ENCODE measurements at places on chromosomes 6 and 20.

DNA sequence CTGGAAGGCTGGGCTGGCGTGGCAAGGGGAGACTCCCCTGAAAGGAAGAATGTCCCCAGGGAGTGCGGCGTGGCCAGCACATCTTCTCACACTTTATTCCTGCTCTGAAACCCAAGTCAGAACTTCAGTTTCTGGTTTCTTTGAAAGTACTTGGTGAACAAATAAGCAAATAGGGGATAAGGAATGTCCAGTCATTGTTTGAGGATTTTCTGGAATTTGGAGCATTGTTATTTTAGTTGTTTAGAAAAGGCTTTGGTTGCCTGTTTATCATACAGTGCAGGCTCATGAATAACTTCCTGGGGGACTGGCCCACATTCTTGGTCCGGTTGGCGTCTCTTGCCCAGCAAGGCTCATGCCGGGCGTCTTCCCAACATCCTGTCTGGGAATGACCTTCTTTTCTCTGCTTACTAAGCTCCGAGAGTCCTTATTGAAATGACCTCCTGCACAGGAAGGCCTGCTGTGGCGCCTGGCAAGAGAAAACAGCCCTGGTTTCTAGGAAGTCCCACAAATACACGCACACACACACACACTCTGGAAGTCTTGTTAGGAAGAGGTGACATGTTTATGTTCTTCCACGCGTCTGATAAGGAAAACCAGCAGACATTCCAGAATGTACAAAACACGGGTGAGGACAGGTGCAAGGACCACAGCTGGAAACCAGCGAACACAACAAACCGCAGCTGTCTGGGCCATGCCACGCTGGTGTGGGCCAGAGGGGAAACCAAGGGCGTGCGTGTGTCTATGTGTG, 71.9 kb downstream of the TMEM170B start:
- peak; percentile 45 for DNase-seq

- DNase-seq: peak; percentile 75
Observed at GRCh38 chr6:28944412-28944865, 20.7 kb upstream of the TRIM27 start.

DNA sequence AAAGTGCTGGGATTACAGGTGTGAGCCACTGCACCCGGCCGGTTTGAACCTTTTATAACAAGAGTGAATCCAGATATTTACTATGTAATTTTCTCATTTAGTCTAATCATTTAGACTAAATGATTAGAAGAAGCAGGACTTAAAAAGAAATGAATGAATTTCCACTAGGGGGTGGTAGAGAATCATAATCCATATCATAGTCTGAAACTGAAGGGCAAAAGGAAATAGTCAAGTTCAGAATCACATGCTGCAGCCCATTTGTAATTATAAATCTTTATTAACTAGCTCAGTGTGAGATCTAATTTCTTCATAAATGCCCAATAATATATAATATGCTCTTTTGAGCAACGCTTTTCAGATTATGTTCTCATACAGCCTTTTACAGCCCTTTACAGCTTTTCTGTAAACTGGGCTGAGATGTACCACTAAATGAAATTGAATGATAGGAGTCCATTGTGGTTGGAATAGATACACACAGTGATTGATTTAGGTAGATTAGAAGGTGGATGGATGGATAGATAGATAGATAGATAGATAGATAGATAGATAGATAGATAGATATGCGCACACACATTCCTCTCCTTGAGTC, 31.8 kb downstream of the PSMB9 start:
- DNase-seq: no peak

DNA sequence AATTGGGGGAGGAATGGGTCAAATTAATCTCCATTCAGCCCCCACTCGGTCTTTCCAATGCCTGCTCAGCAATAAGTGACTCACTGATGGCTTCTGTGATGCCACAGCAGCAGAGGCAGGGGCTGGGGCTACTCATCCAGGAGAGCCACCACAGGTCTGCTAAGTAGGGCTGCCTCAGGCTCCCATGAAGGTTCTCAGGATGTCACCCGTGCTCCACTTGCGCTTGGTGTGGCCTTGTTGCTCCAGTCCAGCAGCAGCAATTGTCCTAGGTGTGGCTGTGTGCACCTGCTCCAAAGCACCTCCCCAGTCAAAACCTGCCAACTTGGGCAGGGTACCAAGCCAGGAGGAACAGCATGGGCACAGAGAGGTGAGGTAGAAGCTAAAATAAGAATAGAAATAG, 627 bp upstream of the LY6G6C start:
- no peak for DNase-seq

DNA sequence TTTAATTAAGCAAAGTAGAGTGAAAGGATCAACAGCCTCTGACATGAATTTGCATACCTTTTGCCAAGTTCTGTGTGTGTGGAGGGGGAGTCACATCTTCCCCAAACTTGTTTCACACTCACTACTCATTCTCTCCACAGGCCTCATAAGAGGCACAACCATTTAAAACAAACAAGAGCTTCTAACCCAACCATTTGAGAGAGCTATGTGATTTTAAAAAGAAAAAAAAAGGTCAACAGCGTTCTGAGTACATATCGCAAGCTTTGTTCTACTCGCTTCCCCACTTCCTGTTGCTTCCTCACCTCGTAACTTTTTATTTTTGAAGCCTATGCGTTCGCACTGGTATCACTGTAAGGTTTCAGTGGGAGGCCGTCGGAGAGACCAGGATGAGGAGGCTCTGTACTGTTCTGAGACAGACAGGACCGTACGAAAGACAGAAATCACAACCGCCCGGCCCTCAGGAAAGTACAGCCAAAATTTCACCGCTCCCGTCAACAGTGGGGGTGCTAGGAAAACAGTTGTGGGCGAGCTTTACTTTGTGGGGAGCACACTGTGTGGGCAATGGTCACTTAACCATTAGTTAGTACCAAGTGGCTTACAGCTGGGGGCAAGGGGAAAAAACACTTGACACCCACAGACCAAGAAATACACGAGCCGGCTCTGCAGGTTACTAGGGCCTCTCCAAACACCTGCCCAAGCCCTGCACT, 61.3 kb downstream of the TRERF1 start:
- DNase-seq: no peak

- no peak for DNase-seq
Observed at GRCh38 chr6:87333591-87334181, 4.6 kb upstream of the GJB7 start.

DNA sequence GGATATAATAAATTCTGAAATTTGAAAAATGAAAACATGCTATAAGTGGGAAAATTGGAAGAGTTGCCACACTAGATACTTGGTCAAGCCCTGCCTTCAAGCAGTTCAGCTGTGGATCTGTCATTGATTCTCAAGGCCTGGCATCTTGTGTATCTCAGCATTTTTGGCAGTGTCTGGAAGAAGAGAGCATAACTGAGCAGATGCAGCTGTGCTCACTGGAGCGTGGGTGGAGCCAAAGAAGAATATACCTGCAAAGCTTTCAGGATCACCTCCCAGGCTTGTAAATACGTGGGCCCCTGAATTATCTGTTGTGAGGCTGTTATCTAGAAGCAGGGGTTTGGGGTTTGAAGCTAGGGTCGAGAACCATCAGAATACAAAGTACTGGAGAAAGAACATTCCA, 31.3 kb upstream of the CHD6 start:
- DNase-seq: no peak

GRCh38 chr20:14199111-14199510, 138.3 kb downstream of the FLRT3 start:
- DNase-seq: no peak

- DNase-seq: no peak
Observed at GRCh38 chr20:6055981-6056569, 2.2 kb upstream of the LRRN4 start.

- no peak for DNase-seq
Observed at GRCh38 chr20:13744352-13744751, 40.4 kb downstream of the ESF1 start.

DNA sequence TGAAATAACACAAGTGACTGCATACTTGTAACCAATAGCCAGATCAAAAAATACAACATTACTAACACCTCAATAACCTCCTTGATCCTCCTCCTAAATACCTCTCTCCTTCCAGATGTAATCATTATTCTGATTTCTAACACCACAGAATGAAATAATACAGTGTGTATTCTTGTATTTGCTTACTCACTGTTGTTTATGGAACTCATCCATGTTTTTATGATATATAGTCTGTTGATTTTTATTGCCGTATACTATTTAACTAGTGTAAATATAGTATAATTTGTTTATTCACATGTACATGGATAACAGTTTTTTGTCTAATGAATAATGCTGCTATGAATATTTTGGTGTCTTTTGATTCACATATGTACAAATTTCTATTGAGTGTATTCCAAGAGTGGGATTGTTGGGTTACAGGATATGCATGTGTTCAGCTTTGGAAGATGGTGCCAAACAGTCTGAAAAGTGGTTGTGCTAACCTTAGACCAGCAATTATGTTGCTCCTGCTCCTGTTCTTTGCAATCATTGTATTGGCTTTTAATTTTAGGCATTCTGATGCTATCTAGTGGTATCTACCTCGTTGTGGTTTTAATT, 11.5 kb downstream of the TTK start:
- DNase-seq: no peak

DNA sequence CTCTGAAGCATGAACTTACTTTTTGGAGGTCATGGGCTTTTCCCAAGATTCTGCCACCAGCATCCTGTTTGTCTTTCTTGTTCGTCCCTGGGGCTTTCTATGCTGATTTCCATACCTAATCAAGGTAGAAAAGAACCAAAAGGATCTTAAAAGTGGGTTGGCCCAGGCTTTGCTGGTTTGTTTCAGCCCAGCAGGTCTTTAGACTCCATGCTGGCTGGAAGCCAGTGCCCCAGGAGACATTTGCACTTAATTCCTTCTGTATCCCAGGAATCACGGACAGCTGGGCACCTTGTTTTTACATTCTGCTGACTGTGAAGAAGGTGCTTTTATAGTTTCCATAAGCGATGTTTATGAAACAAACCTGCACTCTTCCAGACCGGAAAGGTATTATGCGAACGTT, 195.9 kb downstream of the CDH4 start:
- DNase-seq: no peak

DNA sequence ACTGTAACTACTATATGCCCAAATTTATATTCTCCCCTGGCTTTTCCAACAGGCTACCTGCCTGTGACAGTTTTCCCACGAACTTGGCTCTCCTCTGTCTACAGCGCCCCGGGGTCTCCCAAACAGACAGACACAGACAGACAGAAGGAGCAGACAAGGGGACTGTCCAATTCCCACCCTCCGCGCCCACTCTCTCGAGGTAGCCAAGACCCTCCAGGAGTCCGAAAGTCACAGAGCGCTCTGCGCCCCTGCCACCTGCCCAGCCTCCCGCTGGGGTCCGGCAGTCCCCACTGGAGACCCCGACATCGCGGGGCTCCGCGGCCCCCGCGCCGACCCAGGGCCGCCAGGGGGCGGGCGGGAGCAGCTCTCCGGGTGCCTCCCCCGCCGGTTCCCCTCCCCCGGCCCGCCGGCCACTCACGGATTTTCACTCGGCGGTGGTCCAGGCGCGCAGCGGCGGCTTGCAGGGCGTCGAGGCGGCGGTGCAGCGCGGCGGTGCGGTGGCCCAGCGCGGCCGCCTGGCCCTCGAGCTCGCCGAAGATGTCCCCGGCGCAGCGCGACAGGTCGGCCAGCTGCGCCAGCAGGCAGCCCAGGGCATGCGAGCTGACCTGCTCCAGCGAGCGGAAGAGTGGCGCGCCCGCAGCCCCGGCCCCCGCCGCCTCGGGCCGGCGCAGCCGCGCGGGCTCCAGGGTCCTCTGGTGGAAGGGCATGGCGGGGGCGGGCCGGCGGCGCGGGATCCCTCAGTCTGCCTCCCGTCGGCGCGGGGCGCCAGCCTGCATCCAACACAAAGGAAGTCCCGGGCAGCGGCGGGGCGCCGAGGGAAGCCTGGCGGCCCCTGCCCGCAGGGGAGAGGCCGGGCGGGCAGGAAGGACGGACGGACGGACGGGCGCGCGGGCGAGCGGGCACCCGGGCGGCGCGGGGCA, 81.3 kb upstream of the CCDC28A start:
- peak; percentile 86 for DNase-seq

DNA sequence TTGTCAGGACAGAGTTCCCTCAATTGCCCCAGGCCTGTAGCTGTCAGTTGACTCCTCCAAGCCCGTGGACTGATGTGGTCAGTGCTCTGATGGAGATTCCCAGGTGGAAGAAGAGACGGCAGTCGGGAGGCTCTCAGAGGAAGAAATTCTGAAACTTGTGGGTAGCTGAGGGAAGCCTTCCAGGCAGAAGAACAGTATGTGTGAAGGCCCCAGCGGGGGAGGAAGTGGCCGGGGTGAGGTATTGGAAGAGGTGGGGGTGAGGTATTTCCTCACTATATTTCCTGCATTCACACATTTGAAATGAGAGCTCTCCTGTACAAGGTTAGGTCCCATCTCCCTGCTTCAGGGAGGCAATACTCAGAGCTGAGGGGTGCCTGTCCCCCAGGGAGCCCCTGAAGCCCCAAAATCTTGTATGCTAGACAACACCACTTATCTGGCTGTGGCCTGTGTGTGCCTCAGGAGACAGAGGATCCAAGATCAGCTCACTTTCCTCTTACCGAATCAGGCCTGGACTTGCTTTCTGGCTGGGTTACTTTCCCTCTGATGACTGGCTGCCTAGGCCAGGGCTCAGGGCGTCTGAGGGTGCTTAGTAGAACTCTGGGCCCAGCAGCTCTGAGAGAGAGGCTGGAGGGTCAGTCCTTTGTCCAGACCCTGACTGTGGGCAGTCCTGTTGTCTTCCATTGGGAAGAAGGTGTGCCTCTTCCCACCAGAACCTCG, 49.3 kb upstream of the MYL9 start:
- DNase-seq: no peak

- DNase-seq: no peak
Observed at GRCh38 chr6:126529637-126530362, 189.9 kb downstream of the CENPW start.

DNA sequence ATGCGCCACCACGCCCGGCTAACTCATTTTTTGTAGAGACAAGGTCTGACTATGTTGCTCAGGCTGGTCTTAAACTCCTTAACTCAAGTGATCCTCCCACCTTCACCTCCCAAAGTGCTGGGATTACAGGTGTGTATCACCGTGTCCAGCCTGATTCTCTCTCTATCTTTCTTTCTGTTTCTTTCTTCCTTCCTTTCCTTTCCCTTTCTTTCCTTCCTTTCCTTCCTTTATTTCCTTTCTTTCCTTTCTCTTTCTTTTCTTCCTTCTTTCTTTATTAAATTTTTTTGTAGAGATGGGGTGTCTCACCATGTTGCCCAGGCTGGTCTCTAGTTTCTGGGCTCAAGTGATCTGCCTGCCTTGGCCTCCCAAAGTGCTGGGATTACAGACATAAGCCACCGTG, 38.7 kb upstream of the MTHFD1L start:
- no peak for DNase-seq

DNA sequence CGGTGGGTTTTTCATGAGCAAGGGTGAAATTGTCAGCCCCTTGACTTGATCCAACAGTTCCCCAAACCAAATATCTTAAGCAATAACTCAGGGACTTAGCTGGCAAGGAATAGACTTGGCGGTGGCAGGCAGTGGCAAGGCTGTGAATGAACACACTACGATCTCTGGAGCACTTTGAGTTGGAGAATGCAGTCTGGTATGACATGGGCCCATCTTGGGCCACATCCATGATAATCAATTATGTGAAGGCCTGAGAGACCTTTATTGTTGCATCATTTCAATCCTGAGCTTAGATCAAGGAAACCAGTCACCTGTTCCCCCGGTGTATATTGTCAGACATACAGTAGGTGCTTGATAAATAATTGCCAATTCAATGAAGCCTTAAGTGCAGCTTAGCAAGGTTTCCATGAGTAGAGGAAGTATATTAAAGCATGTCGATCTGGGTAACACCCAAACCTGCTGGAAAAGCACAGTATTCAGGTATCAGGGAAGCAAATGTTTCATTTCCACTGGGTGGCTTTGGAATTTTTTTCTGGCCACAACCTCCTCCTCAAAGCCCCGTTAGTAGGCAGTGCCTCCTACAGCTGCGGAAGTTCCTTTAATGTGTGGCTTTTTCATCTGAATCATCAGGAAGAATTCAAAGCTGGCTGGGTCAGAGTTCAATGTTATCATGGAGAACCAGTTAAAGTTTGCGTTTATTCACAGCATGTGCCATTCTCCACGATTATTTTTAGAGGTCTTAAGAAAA, 10.2 kb downstream of the CASS4 start:
- no peak for DNase-seq

All from right hindlimb (tissue), 1 donor.